Astrocyte of the spinal cord (primary cell): ENCODE measurements at places on chromosomes 3 and 15.

DNA sequence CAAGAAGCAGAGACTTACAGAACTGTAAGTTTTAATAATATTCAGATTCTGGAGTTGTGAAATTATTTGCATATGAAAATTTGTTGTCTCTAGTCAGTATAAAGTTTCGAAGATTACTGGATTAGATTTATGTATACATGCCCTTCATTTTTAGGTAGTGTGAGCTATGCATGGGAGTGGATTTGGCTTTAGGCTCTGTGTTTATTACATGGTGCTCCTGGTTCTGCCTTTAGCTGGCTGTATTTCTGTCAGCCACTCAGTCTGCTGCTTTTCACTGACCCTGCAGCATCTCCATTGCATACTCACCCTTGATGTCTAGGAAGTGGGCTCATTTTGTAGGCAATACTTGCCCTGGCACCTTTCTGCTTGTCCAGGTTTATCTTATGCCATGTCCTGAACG, 147.5 kb upstream of the LRRFIP2 start:
- no peak for DNase-seq

- peak; percentile 69 for DNase-seq
These were observed at the start of gene SYNM for GRCh38 chr15:99104788-99105513. TSS of gene SYNM (plus strand) at chr15:99105080. CDS start at chr15:99105200, 120 bp downstream.

DNA sequence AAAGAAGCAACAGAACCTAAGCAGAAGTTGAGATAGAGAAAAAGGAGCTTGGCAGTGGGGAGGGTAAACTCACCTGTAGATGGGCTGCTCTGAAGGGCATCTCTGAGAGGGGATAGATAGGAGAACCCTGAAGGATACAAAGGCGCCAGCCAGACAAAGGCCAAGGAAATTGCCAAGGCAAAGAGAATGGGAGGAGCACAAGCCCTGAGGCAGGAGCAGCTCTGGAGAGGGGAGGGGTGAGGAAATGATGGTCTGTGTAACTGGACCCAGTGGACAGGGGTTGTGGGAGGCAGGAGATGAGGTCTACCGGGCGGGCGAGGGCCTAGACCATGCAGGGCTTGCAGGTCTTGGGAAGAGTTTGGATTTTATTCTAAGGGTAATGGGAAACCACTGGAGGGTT, 2.3 kb upstream of the PDIA5 start:
- no peak for DNase-seq

GRCh38 chr3:169764312-169764881, 463 bp downstream of the TERC start:
- peak; percentile 55 for DNase-seq

- no peak for DNase-seq
These were observed 58.0 kb upstream of the SLC7A14 start for GRCh38 chr3:170643831-170644230.

GRCh38 chr15:40323239-40323952, at the start of gene INAFM2:
TSS of gene INAFM2 (plus strand) at chr15:40323692. CDS start at chr15:40324056, 364 bp downstream.
- DNase-seq = peak; percentile 98

DNA sequence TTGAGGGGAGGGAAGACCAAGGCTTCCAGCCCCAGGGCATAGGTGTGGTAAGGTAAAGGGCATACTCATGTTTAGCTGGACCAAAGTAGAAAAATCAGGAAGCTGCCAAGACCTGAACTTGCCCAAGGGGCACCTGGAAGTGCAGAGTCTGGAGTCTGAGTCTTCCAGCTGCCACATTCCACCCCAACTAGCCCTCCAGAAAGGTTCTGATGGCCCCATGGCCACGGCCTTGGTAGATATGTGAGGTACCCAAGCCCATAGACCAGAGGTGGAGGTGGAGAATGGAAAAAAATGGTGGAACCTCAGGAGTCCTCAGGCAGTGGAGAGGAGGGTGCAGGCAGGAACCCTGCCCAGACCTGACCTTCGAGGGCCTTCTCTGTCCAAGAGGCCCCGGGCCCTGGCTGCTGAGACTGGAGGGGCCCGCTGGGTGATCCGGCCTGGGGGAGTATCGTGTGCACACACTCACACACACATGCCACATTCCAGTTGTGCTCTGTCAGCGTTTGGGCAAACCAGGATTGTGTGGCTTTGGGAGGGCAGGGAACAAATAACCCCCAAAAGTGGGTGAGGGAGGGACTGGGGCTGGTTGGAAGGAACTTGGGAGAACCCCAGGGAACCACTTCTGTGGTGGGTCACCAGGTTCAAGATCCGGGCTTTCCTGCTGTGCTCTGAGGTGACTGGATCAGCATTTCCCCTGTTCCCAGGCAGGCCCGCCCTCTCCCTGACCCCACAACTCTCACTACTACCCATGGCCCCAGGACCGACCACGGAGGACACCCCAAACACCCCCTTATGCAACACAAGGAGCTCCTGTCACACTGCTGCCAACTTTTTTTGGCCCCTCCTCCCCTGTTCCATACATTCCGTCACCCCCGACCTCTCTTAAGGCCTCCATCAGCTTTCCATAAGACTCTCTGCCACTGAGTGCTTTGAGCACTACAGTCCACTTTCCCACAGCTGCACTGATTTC, 11.6 kb downstream of the MYL3 start:
- DNase-seq = no peak

DNA sequence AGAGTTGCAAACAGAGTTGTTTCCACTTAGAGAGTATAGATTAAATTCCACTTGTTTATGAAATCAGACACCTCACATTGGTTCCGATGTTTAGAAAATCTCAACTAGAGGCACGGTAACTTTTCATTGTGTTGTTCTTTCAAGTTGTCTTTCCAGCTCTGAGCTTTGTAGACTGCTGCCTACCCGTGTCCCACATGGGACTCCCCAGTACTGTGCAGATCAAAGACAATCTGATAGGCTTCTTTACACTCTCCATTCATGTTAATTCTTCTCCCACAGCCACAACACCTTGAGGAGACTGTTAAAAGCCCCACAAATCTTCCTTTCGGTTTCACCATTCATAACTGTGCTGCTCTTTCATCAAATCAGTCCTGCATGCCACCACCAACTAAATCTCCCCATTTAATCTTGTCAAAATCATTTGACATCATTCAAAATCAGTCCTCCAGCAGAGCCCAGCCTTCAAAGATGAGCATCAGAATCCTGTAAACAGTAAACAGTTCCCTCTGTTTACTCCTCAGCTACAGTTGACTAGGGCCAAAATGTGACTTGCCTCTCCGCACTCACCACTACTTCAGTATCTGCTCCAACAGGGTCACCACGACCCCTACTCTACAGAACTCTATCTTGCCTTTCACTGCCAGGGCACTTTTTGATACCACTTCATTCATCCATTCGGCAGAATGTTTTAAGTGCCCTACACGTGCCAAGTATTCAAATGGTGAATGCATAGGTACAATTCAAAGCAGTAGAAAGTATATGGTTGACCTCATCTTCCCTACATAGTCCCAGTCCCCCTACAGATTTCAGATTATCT, 8.3 kb downstream of the ANXA2 start:
- DNase-seq = peak; percentile 34

DNA sequence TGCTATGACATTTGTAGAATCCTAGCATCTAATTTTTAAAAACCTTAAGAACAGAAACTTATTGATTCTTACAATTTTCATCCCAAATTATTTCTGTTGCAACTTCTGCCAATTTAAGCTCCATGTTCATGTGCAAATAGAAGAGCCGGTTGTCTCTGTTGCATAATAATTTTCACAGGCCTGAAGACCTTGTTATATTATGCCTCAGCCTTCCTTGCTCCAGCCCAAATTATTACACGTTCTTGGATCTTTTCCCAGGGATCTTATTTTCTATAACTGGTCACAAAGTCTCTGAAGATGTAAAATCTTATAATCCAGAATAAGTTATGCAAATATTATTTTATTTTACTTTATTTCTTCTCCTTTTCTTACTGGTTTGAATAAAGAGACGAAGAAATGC, 210.7 kb upstream of the DPH6 start:
- no peak for DNase-seq

DNA sequence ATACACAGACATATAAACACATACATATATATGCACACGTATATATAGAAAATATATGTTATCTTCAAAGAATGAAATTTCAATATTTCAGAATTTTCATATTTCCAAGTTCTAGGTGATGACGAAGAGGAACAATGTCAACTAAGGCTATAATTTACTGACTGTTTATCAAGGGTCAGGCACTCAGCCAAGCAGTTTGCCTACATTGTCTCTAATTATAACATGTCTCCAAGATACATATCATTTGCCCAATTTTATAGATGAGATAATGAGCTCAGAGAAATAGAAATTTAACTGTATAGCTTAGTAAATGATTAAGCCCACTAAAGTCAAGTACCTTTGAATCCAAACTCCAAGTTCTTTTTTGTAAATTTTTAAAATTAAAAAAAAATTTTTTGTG, 99.9 kb upstream of the PLSCR4 start:
- no peak for DNase-seq

DNA sequence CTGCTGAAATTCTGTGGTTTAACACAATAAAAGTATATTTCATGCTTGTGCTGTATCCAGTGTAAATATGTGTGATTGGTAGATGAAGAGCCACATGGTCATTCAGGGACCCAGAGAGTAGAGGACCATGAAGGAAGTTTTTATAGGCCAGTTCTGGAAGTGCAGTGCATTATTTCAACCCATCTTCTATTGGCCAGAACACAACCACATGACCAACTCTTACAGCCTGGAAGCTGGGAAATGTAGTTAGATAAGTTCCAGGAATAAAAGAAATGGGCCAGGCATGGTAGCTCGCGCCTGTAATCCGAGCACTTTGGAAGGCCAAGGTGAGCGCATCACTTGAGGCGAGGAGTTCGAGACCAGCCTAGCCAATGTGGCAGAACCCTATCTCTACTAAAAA, 21.4 kb upstream of the PRTG start:
- no peak for DNase-seq

GRCh38 chr3:76044601-76045600, 259.6 kb upstream of the ZNF717 start:
- peak; percentile 64 for DNase-seq
